ENCODE measurements at places on chromosomes 3 and 15.

DNA sequence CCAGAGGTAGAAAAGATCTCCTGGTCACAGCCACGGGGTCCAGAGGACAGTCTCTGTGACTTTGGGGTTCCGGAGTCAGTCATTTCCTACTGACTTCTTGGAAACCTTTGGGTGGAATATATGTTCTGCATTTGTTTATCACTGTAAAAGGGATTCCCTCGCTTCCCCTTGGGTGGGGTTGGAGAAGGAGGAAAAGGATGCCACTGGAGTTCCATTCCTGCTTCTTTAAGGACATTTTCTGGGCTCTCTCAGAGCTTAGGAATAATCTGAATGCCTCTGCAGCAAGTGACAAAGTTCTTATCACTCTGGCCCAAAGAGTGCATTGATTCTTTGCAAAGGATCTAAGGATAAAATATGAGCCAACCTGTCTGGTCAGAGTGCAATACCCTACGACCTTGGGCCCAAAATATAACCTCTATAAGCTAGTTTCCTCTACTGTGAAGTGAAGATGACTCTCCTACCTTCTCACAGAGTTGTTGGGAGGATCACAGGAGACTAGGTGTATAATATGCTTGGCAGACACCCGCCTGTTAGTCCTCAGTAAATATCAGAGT is 17.2 kb downstream of the ARHGEF3 start:
- DNase-seq, result no peak

DNA sequence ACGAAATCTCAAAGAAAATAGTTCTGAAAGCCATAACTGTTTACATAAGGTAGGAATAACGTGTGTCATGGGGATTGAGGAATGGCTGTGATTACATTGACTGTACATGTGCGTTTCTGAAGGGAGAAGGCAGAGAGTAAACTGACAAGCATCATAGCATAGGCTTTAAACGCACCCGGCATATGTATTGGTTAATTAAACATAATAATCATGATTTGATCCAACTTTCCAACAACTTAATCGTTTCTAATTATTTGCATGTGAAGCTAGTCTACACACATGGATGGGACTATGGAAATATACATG is 3.3 kb downstream of the TMEM108 start:
- DNase-seq, result no peak

- DNase-seq, result no peak
Measured at GRCh38 chr3:164687902-164688301, 390.4 kb downstream of the SI start.

- DNase-seq, result no peak
Measured at GRCh38 chr3:7144697-7145308, 283.9 kb downstream of the GRM7 start.

DNA sequence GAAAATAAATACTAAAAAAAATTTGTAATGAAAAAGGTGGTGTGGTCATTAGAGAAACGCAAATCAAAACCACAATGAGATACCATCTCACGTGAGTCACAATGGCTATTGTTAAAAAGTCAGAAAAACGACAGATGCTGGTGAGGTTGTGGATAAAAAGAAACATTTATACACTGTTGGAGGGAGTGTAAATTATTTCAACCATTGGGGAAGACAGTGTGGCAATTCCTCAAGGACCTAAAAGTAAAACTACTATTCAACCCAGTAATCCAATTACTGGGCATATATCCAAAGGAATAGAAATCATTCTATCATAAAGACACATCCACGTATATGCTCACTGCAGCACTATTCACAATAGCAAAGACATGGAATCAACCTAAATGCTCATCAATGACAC is 120.3 kb downstream of the MYO9A start:
- DNase-seq, result no peak

GRCh38 chr15:98232761-98233160 is 272.3 kb downstream of the ARRDC4 start:
- DNase-seq, result no peak

- no peak for DNase-seq
Measured at GRCh38 chr3:120846073-120846472, 61.9 kb upstream of the STXBP5L start.

DNA sequence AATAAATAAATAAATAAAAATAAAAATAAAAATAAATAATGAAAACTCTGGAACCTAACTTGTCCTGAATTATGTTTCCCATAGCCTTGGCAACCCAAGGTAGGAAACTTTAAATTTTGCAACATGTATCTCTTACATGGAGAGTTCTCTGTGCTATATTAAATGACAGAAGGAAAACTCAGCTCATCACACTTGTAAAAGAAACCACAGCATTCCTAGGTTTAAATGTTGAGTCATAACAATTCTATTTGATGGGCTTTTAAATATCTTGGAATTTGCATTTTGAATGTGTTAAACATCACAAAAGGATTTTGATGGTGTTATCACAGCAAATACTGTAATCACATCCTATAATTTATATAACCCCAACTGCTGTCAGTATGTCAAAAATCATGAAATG is 144.2 kb downstream of the LRTM1 start:
- peak; percentile 20 for DNase-seq

DNA sequence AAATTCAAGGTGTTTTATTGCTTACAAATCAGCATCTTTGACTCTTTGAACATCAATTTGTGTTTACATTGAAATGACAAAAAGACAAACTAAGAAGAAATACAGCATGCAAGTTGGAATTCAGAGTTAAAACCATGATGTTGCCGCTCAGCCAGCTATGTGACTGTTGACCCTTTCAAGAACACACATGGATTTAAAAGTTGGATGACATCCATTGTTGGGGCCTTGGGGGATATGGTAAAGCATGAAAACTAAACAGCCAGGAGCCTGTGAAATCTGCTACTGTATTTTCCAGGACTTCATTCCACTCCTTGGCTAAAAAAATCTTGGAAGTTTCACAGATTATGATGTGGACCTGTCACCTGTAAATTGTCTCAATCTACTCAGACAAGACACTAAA is 4.6 kb downstream of the P2RY1 start:
- DNase-seq, result no peak

DNA sequence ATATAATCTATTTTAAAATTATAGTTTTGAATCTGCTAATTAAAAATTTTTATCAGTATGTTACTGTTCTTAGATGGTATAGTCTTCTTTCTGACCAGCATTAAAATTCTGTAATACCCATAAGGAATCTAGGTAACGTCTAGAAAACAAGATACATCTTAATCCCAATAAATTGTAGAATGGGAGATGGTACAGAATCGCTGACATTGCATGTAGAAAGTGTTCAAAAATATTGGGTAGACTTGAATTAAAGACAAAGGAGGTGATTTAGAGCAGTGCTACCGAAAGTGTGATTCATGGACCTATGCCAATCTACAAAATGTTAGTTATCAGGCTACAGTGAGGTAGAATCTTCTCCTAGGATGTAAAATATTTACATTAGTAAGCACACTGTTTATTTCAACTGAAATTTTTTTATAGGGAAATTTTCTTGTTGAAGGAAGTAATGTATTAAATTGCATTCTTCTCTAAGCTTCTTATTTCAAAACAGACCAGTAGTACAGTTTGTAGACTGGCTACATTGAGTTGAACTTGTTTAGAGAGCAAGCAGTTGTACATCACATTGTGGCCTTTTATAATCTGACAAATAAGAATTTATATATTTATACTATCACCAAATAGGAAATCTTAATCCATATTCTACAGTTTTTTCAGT is 17.1 kb downstream of the MINDY2 start:
- DNase-seq, result no peak

DNA sequence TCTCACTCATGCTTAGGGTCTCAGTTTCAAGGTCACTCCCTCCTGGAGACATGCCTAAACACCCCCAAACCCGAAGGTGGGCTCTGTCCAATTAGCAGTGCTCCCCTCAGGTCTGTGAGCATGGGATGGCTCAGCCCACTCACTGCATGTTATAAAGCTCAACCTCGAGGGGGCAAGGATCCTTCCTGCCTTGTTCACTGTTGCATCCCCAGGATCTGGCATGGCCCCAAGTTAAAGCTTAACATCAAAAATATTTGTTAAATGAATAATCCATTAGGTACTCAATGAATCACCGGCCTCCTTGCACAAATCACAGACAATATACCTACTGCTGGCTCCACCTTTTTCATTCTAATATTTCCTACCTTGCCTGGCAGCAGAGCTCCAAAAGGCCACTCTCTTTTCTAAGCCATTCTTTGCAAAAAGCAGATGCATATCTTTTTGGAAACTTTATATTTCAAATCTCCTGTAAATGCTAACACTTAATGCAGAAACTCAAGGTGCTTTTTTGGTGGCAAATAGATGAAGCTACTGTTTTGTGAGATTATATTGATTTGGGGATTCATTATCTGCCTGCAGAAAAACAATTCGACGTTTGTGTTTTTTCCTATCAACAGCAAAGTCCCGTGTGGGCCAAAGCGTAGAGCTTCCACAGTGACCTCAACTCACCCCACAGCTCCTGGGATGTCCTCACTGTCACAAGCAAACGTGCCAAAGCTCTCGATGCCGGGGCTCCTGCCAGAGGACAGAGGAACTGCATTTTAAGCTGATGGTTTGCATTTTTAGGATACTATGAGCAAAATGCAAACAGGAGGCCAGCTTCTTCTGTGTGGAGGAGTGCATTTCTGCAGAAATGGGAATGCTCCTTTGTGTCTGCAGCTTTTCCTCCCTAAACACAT is 35.4 kb downstream of the PCOLCE2 start:
- DNase-seq, result peak; percentile 76

- DNase-seq, result peak; percentile 19
Measured at GRCh38 chr3:119700269-119700919, 2.4 kb upstream of the CFAP91 start.

DNA sequence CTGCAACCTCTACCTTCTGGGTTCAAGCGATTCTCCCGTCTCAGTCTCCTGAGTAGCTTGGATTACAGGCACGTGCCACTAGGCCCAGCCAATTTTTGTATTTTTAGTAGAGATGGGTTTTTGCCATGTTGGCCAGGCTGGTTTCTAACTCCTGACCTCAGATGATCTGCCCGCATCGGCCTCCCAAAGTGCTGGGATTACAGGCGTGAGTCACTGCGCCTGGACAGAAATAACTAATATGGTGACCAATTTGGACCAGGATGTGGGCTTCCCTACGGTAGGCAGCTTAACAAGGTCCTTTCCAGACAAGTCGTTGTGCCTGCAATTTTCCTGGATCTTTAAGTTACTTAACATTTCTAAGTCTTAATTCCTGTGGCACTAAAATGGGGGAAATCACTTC is 14.8 kb downstream of the WDR53 start:
- no peak for DNase-seq

GRCh38 chr3:64295594-64295993 is 70.3 kb upstream of the PRICKLE2 start:
- peak; percentile 71 for DNase-seq

DNA sequence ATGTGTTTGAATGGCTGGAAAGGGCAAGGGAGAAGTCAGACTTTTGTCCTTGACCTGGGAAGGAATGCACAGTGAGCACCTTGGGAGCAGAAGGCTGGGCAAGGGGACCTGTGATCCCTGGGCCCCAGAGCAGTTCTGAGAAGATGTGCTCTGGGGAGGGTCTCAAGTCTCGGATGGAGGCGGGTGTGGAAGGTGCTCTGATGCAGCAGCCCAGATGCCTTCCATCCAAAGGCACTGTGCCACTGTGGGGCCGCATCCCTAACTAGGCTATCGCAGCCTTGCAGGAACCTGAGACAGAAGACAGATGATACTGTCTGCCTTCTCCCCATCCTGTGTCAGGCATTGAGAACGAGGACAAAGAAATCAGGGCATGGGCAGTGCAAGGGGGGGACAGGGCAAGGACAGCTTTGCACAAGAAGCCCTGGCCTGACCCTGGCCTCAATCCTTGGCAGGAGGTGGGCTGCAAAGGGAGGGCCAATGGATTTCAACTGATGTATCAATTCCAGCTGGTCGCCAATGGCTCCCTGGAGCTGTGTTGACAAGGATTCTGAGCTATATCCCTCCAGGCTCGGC is 14.6 kb upstream of the PRKCD start:
- DNase-seq, result no peak

DNA sequence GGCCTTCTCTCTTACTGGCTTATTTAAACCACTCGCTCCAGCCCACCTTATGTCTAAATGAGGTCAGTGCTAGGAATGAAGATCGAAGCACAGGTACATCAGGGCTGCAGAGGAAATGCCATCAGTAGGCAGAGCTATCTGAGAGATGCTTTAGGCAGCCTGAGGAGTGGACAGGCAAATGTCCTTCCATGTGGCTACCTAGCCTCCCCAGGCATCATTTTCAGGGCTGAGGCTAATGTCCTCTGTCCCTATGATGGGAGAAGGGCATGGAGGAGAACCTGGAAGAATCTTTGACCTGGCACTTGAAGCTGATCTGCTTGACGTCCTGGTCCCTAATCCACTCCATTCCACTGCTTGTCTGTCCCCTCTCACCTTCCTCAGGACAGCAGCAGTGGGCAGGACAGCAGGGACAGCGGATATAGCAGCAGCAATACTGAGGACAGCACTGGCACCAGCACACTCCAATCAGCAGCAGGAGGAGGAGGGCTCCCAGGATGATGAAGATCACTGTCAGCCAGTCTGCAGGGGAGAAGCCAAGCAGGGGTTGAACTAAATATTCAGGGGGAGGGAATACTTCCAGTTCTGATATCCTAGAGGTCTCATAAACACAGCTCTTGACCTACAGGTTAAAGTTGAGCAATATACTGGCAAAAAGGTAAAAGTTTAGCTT is 21.0 kb downstream of the ILDR1 start:
- no peak for DNase-seq

- DNase-seq, result no peak
Measured at GRCh38 chr15:68113751-68114150, 59.6 kb downstream of the PIAS1 start.
